NCI-H460 (cell line): ENCODE measurements at places on chromosomes 12 and 14.

DNA sequence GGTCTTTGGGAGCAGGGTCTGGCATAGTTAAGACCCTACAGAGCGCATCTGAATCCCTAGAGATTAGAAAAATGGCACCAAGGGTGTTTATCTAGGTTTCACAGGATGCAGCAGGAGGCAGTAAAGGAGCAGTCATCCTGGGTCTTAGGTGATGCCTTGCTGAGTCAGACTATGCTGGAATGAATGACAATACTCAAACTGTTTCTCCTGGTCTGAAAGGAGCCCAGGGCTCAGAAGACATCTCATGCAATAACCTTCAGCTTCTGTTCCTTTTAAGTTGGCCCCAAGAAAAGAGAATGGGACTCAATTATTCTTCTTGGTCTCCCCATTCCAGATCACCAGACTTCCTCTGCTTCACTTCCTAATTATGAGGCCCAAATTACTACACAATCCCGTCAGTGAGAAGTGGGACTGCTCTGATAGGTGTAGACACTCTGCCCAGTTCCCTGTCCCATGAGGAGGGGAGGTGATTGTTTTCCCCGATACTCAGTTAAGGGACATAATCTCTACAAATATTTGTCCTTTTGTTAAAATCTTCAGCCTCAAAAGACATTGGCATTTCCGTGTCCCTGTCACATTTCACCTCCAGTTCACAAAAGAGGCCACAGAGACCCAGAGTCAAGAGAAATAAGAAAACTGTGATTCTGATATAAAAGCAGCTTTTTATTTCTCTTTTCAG, 14.8 kb upstream of the APOF start:
- DNase-seq = no peak

GRCh38 chr14:101735453-101735852, 26.1 kb upstream of the PPP2R5C start:
- DNase-seq = no peak

- DNase-seq = no peak
These were observed 10.6 kb downstream of the CEP128 start for GRCh38 chr14:80930836-80931389.

GRCh38 chr12:9872162-9872561, 3.0 kb upstream of the CLEC2B start:
- no peak for DNase-seq
